ENCODE measurements at places on chromosomes 7 and 10.

DNA sequence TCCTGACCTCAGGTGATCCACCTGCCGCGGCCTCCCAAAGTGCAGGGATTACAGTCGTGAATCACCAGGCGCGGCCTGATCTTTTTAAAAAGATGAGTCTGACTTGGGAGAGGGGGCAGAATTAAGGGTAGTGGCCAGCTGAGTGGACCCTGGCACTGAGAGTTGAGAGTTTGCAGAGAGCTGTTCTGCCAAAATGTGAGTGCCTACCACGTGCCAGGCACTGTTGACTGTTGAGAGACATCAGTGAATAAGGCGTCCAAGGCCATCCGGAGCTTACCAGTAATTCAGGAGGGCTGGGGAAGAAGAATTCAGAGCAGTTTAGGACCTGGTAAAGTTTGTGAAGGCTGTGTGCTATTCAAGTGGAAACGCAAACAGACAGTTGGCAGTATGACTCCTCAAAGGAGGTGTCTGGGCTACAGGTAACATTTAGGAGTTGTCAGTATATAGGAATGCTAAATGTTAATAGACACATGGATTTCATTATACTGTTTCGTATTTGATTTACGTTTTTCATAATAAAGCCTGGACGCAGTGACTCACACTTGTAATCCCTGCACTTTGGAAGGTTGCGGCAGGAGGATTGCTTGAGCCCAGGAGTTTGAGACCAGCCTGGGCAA, 1.5 kb downstream of the NIPSNAP2 start:
- no peak for DNase-seq

DNA sequence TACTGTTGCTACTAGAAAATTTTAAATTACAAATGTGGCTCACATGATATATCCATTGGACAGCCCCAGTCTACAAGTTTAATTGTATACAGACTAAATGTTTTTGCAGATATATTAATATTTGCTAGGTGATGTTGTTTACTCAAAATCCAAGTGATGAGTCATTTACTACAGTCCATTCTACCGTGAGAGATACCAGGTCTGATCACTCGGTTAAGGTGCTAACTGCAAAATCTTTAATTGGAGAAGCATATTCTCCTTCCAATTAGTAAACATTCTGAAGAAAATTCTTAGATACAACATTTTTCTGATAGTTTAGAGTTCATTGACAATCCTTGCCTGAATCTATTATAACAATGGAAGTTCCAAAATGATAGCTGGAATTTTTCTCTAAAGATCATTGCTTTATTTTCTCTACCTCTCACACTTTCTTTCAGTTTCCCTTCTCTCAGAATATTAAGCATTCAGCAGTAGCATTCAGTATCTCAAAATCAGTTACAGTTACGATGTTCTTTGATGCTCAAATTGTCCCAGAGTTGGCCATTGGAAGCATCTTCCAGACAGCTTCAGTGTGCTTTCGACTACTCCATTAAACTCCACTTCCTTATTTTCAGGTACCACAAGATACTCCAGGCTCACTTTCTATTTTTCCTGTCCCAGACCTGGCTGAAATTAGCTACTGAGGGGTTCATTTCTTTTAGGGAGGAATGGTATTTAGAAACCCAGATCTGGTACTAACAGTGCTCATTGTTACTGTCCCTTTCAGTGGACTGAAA, 2.3 kb downstream of the ABCB1 start:
- no peak for DNase-seq

- no peak for DNase-seq
These were observed 183.7 kb upstream of the ANK3 start for GRCh38 chr10:60573336-60573735.

DNA sequence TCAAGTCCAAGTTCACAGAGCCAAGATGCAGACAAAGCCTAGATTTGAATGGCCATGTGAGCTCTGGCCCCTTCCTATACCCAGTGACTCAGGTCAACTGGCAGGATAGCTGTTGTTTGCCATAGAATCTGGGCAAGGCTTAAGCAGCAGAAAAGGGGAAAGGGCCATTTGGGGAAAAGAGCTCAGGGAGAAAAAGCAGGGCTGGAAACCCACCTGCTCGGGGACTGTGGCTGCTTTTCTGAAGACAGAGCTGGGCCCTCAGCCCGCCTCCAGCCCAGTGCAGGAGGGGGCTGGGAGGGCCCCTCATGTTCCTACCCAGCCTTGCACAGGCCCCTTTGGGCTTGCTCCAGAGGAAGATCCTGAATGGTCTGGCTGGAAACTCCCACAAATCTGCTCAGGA, 32.6 kb upstream of the HABP2 start:
- DNase-seq = no peak

DNA sequence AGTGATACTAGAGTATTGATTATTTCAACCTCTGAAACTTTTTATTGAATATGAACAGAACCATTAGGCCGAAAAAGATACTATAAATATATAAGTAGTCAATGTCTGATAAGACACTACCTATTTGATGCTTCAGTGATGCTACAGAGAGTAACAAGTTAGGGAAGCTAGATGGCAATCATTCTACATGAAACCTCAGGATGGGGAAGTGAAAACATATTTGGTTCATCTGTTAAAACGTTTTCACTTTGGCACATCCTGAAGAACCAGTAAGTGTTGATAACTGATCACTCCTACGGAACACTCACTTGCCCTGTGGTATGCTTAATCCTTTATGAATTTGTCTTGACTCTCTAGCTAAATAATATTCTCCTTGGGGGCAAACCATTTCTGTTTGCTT, 1064.9 kb downstream of the NXPH1 start:
- DNase-seq = no peak

DNA sequence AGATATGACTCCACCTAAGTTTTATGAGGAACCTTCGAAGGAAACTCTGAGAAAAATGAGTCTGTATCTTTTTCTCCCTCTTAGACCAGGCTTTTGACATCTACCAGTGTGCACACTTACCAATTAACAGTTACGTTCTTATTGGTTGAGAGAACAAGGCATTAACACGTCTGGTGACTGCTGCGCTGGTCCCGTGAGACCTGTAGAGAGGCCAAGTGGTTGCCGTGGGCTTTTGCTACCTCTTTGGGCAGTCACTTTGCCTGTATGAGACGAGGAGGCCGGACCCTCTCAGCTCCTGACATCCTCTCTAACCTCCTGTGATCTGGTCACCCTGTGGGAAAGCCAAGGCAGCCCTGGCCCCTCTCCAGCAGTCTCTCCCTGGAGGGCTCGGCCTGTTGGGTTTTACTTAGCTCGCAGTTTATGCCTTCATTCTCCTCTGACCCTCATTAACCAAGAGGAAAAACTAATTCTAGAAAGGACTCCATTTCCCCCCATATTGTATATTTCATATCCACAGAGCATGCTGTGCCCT, 513.9 kb upstream of the GALNT17 start:
- DNase-seq = no peak

- DNase-seq = no peak
These were observed 8.2 kb downstream of the VIPR2 start for GRCh38 chr7:159136442-159136841.

DNA sequence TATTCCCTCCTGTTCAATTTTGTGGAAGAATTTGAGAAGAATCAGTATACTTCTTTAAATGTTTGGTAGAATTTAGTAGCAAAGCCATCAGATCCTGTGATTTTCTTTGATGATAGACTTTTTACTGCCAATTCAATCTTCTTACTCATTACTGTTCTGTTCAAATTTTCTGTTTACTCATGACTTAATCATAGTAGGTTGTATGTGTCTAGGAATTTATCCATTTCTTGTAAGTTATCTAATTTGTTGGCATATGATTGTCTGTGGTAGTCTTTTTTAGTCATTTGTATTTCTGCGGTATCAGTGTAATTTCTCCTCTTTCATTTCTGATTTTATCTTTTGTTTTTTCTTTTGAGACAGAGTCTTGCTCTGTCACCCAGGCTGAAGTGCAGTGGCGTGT, 87.4 kb downstream of the CCDC3 start:
- DNase-seq = no peak

GRCh38 chr10:57457972-57458512, 809.7 kb downstream of the IPMK start:
- no peak for DNase-seq

DNA sequence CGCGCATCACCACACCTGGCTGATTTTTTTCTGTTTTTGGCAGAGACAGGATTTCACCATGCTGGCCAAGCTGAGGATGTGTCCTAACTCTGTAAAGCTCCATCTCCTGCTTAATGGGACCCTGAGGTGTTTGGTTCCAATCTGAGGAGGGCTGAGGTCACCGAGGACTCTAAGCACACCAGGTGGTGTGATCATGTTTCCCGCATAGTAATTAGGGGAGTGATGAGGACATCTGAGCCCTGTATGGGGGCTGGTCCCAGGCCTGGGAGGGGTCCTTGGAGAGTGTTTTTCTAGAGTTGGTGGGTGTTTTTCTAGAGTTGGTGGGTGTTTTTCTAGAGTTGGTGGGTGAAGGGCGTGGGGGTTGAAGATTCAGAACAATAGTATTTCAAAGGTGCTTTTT, 3.0 kb upstream of the ABHD11 start:
- DNase-seq = no peak

DNA sequence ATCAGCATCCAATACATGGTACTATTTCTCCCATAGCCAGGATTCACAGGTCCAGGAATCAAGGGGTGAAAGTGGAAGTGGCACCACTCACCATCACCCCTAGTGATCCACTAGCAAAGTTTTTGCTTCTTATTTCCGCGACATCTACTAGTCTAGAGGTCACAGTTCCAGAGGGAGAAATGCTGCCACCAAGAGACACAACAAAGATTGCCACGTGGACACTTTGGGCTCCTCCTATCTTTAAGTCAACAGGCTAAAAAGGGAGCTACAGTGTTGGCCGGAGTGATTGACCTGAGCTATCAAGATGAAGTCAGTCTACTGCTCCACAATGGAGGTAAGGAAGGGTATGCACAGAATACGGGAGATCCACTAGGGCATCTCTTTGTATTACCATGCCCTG, 178.2 kb downstream of the AKR1D1 start:
- no peak for DNase-seq
